ENCODE measurements at places on chromosomes 13 and 19.

DNA sequence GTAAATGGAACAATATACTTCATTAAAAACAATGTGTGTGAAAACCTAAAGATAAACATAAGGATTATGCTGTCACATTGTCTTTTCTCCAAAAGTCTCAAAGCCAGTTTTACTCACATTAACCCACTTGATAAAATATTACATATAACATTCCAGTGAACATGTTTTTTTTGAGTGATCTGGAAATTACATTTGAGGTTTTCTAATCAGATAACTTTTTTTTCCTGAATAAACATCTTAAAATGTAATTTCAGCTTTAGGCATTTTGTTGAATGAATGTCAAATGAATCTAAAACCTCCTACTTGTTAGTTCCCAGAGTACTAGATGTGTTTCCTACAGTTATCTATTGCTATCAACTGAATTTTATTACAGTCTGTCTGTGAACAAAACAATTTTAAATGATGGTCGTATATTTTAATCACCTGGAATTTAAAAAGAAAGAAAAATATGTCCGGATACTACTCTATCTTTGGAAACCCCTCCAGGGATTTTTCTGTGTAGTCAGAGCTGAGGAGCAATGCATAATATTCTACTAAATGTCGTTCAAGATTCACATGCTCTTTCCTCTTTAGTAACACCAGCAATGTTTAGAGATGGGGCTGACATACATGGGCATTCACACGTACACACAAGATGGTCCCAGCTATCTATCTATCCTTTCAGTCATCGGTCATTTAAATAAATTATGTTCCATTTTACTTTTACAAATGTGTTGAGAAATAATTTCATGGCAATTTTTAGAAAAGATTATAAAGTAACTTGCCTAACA is 283.9 kb downstream of the KLF12 start:
- no peak for DNase-seq

DNA sequence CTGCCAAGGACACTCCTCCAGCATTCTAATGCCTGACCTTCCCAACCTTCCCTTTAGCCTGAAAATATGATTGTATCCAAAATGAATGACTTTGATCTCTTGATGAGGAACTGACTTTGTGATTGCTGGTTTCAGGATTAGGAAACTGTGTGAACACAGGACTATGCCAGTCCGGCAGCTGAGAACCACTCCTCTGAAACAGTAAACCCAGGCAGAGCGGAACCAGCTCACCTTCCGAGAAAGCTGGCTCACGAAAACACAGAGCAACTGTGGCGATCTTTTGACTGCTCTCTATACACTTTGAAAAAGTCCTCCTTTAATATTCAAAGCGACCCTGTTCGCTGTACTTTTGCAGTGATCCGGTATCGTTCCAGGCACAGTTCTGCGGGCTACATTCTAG is 258.8 kb upstream of the IRS2 start:
- DNase-seq: no peak

GRCh38 chr13:41500511-41500910 is 43.2 kb downstream of the RGCC start:
- no peak for DNase-seq

- no peak for DNase-seq
Observed at GRCh38 chr19:16970821-16971220, 55.8 kb downstream of the CPAMD8 start.

All from chondrocyte (in vitro differentiated cells).